ENCODE measurements at places on chromosomes 11 and 22.
A peak's percentile ranks its signal among the peaks of the same experiment; 100 is the strongest.

DNA sequence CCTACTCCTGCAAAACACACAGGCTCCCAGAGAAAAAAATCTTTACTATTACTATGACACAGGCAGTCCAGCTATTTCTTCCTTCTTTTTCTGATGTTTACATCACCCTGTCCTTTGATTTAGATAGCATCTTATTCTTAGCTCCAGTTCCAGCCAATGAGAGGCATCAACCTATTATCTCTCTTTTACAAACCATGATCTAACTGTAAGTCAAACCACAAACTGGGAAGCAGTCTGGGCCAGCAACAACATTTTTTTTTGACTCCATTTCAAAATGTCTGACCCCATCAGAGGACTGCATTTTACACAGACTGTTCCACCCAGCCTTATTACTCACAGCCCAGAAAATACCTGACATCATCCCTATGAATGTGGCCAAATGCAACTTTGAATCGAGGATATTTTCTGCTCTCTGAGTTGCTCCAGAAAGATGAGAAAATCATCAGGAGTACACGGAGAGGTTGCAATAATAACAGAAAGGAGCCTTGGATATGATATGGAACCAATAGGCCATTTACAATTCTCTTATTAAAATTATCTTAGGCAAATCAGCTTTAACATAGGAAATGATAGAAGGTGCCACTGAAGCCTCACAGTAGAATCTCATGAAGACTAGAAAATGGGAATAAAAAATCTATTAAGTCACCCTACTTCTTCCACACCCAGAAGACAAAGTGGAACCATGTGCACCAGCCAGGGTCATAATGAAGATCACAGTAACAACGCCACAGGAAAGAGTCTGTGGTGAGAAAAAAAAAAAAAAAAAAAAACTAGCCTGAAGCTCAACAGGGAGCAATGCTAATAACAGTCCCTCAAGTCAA, 21.2 kb downstream of the TBRG1 start:
- DNase-seq, result no peak

DNA sequence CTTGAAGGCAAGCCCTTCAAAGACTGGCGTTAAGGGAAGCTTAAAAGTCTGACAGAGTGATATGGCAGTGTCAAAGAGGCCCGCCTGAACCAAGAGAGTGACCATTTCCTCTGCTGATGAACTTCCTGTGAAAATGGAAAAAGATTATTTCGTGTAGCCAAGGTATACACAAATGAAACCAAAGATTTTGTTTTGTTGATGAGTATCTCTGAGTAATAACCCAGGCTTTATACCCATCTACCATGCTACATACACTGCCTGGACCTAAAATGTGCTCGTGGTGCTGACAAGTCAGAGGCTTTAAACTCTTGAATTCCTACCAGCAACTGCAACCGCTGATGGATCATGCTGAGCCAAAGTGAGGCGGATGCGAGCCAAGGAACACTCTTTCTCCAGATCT, 21.0 kb upstream of the FNBP4 start:
- DNase-seq, result no peak

GRCh38 chr22:39562839-39563489, 7.6 kb upstream of the CACNA1I start:
- DNase-seq, result no peak

DNA sequence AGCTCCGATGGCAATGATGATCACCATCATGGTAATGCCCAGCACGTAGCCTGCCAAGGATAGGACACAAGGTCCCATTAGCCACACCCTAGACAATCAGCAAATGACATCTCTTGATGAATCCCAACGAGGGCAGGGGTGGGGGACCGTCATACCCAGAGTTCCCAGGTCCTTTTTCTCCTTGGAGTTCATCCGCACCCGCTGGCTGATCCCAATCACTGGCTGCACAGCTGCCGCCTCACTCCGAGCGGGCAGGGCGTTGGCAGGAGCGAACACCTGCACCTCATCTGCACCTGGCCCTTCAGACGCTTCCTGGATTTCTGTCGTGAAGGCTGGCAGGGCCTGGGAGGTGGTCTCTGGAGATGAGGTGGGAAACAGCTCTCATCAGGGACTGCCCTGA, 2.9 kb downstream of the PIK3IP1 start:
- no peak for DNase-seq

- no peak for DNase-seq
Measured at GRCh38 chr11:3055891-3056290, 1.3 kb downstream of the CARS1 start.

DNA sequence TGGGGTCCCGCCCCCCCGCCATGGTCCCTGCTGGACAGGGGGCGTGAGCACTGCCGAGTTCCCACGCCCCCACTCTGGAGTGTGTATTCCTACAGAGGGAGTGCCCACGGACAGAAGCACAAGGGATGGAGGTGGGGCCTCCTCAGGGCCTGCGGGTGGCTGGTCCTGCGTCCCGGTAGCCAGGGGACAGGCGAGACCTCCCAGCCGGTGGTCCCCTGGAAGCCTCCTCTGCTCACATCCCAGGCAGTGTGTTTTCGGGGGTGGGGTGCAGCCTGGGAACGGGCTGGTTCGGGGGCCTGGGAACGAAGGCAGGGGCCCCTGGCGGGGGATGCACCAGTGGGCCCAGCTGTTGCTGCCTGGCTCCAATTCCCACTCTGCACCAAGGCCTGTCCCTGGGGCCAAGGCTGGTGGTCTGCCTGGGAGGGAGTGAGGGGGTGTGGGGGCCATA, 16.1 kb downstream of the GP1BB start:
- DNase-seq, result no peak

DNA sequence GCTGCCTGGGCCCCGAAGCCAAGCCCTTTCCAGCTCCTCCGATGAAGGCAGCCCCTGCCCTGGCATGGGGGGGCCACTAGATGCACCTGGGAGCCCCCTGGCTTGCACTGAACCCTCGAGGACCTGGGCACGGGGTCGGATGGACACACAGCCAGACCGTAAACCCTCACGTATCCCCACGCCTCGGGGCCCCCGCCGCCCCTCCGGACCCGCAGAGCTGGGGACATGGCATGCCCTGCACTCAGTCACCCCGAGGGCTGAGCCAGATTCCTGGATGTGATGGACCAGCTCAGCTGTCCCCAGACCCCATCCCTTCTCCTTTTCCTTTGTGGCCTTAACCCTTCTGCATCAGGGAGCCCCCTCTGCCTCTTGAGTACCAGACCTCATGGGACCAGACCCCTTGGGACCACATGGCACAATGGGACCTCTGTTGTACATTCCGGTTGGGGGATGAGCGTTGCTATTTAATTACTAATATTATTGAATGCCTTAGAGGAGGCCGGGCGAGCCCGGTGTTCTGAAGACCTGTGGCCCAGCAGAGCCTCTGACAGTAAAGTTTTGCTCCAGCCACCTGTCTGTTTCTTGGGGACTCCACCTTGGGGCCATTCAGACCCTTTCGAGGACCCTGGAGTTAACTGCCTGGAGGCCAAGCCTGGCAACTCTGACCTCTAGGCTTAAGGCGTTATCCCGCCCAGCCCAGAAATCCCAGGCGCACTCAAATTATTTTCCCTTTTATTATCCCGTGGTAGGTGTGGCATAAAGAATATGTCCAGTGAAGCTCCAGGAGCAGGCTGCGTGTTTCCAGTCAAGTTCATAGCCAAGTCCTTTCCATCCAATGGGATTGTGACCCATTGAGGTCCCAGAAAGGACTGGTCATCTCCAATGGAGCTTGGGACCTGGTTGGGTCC, 3.0 kb downstream of the RASL10A start:
- DNase-seq, result peak; percentile 49

- no peak for DNase-seq
Measured at GRCh38 chr11:11391169-11391568, 38.1 kb upstream of the CSNK2A3 start.

DNA sequence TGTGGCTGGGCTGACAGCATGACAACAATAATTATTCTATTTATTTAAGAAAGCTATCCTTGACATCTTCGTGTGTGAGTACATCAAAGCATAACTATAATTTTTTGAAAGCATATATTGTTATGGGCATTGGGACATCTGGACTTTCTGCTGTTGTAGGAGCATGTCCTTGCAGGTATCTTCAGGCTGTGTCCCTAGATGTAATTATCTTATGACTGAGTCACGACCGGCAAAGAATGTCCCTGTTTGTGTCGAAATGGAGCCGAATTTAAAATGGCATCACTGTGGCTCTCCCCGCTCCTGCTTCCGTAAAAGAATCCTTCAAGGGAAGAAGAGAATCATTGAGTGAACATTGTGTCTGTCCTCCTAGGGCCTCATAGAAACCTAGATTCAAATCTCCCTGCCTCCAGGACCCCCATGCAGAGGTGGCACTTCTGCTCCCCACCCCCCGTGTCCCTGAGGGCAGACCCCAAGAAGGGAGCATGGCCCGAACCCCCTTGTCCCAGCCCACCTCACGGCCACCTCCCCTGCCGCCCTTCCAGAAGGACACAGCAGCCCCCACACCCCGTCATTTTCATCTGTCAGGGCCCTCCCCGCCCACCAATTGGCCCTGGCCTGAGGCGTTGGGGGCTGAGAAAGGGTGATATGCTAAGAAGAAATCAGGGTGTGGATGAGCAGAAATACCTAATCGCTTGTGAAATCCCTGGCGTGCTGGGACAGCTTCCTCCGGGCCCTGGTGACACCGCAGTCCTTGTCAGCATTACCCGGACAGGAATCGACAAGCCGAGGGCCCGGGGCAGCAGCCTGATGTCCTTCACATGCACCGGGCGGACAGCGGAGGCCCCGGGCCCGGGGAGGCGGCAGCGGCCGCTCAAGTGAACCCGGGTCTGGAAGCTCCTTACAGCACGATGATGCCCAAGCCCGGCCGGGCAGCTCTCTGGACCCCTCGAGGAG, 48.6 kb upstream of the SLC22A12 start:
- no peak for DNase-seq

DNA sequence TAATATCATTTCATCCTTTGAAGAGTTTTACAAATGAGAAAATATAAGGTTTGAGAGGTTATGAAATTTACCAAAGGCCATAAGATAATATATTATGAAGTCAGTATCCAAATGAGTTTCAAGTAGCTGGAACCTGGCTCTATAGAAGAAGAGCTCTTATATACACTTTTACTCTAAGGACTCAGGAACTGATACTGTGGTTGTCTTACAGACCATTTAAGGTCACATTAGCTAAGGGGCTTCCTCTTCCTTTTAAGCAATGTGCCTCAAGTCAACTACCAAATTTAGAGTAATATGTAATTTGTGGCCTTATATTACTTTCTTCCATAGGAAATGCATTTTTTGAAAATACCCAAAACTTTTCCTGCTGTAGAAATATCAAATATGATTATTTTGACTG, 369.3 kb downstream of the DLG2 start:
- DNase-seq, result no peak

DNA sequence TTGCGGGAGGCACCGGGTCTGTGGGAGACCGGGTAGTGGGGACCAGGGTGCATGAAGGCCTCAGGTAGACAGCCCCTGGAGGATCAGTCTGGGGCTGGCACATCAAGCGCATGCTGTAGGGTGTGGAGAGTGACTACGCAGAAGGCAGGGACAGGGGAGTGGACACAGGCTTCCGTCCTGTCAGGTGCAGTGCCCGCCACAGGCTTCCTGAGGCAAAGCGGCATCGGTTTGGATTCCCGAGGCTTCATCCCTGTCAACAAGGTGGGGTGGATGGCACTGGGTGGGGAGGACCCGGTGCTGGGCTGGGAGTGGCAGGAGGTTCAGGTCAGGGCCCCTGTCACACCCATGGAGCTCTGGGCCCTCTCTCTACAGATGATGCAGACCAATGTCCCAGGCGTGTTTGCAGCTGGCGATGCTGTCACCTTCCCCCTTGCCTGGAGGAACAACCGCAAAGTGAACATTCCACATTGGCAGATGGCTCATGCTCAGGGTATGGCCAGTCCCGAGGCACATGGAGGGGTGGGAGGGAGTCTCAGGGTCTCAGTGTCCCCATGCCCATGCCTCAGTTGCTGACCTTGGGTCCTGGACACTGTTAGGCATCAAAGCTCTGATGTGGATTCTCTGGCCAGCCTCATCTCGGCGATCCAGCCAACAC, 4.5 kb upstream of the LZTR1 start:
- no peak for DNase-seq

- DNase-seq, result no peak
Measured at GRCh38 chr11:93933230-93933629, 82.8 kb upstream of the VSTM5 start.

- DNase-seq, result no peak
Measured at GRCh38 chr22:23264610-23265367, 84.5 kb downstream of the BCR start.

GRCh38 chr11:73381589-73381988, 5.4 kb downstream of the RELT start:
- DNase-seq, result no peak

- DNase-seq, result no peak
Measured at GRCh38 chr11:34915136-34916014, 804 bp downstream of the APIP start.
